Hepatocyte (in vitro differentiated cells): ENCODE measurements at places on chromosomes 2 and 18.

- no peak for DNase-seq
These were observed 390.9 kb downstream of the NBAS start for GRCh38 chr2:15170070-15170775.

GRCh38 chr2:24054366-24055010, 4.9 kb downstream of the FKBP1B start:
- DNase-seq = no peak

DNA sequence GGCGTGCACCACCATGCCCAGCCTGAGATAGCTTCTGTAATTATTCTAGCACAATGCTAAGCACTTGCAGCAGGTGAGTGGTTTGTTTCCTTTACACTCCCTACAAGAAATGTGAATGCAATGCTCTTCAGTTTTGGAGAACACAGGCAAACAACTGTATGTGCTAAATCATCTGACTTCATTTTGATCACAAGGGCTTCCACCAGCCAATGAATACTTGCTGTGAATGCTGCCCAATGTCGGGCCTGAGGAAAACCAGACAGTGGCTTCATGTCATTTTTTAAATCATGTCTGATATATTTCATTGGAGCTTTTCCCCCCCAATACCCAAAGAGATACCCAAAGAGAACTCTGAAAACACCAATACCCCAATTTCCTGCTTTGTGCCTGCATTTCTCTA, 155.6 kb upstream of the XPO1 start:
- no peak for DNase-seq

- no peak for DNase-seq
These were observed 109.1 kb upstream of the CYP1B1 start for GRCh38 chr2:38185012-38185491.

- peak; percentile 70 for DNase-seq
These were observed 119.2 kb downstream of the ANKRD44 start for GRCh38 chr2:197191177-197191939.

DNA sequence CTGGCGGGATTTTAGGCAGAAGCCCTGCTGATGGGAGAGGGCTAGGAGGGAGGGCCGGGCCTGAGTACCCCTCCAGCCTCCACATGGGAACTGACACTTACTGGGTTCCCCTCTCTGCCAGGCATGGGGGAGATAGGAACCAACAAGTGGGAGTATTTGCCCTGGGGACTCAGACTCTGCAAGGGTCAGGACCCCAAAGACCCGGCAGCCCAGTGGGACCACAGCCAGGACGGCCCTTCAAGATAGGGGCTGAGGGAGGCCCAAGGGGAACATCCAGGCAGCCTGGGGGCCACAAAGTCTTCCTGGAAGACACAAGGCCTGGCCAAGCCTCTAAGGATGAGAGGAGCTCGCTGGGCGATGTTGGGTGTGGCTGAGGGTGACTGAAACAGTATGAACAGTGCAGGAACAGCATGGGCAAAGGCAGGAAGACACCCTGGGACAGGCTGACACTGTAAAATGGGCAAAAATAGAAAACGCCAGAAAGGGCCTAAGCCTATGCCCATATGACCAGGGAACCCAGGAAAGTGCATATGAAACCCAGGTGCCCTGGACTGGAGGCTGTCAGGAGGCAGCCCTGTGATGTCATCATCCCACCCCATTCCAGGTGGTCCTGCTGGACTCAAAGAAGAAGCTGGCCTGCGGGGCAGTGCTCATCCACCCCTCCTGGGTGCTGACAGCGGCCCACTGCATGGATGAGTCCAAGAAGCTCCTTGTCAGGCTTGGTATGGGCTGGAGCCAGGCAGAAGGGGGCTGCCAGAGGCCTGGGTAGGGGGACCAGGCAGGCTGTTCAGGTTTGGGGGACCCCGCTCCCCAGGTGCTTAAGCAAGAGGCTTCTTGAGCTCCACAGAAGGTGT, 8.5 kb downstream of the PROC start:
- DNase-seq = no peak

GRCh38 chr2:147909178-147909577, 64.3 kb downstream of the ACVR2A start:
- no peak for DNase-seq

DNA sequence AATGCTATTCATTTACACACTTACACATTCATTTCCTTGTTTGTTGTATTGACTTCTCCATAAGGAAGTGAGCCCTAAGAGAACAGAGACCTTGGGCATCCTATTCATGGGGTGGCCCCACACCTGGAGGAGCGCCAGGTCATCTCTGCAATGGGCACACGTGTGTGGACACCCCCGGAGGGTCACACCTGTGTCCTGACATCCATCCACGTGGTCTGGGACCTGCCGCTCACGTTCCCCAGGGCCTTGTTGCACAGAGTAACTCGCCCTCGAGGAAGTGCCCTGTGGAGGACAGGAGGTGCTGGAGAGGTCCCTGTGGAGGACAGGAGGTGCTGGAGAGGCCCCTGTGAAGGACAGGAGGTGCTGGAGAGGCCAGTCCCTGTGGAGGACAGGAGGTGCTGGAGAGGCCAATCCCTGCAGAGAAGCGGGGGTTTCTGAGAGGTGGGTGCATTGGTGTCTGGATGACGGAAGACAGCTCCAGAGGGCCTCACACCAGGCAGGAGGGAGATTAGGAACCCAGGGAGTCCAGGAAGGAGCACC, 73.2 kb upstream of the GPC1 start:
- DNase-seq = no peak

DNA sequence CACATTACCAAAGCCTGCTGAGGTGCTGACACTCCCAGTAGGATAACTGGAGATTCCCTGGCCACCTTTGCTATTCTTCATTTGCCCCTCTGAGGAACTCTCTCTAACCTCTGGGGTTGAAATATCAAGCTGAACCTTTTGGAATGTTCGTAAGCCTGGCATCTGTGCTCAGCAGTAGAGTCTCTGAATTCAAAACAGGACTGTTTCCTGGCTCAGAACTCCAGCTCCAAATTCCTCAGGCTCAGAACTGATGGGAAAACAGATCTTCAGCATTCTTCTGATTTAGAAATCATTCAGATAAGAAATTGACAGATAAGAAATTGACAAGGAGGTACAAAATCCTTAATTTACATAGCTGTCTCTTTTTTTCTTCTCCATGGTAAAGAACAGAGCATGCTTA, 22.2 kb upstream of the POU3F3 start:
- no peak for DNase-seq

DNA sequence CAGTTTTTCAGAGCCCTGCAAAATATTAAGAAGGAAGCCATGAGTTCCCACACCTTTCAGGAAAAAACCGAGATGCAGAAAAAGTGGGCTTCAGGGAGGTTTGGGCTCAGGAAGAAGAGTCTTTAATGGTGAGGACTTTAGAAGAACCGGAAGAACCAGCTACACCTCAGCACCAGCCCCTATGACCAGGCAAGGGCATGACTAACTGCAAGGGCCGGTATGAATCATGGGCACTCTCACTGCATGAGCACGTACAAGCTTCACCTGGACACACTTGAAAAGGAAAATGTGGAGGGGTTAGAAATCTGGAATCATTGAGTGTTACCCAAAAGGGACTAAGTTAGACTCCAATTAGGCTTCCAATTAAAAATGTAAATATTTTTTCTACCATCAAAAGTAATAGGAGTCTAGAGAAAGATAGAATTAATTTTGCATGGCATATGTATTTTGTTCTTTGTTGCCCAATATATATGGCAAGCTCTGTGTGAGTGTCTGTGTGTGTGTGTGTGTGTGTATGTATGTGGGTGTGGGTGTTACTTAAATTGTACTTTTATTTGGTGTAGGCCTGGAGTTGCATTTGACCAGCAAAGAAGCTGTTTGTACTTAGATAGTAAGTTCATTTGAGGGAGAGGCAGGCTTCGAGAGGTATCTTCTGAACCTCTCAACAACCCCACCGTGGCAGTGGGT, 66.5 kb upstream of the THUMPD2 start:
- no peak for DNase-seq
